ENCODE measurements at places on chromosomes 7 and 10.

DNA sequence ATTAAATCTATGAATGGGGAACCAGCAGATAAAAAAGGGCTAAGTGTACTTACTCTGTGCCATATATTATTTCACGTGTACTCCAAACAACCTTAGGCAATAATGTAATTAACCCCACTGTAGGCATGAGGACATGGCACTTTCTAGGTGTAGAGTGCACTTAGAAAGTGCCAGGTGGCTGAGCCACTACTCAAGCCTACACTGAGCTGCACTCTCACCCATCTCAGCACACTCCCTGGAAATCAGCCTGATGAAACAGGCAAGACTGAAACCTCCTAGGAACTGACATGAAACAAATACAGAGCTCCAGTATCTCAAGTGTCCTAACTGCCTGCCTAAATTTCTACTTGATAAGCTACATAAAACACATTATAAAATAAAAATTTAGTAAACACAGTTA is 147.4 kb downstream of the KMT2E start:
- no peak for DNase-seq

- DNase-seq, result no peak
Measured at GRCh38 chr10:91296471-91296870, 76.0 kb downstream of the PCGF5 start.

DNA sequence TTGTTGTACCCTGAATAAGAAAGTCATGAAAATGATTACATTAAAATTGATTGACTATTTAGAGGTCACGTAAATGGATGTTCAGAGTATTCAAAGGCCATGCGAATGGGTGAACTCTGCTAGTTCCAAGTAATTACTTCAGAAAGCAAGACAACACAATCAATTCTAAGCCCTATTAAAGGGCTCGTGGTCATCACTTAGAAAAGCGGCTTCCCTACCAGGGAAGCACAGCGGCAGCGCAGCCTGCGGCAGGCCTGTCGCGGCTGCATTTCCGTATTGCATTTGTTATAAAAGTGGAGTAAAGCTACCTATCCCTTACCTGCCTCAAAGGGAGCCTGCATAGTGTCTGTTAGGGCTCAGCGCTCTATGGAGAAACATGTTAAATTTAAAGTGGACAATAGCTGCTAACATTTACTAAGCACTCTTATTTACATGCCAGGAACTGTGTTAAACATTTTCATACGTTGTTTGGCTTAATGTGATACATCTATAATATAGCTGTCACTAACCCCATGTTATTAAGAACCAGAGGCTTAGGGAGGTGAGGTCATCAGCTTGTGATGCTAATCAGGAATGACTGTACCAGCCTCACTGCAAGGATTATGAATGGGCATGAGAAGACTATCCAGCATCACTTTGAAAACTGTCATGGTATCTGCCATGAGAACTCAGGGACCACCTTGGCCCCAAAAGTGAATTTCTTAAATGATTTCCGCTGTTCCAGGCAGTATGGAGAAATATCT is 187.5 kb downstream of the CELF2 start:
- DNase-seq, result peak; percentile 58

GRCh38 chr7:2105280-2105679 is 127.5 kb downstream of the MAD1L1 start:
- no peak for DNase-seq

- no peak for DNase-seq
Measured at GRCh38 chr7:32253299-32253698, 183.1 kb upstream of the PDE1C start.

DNA sequence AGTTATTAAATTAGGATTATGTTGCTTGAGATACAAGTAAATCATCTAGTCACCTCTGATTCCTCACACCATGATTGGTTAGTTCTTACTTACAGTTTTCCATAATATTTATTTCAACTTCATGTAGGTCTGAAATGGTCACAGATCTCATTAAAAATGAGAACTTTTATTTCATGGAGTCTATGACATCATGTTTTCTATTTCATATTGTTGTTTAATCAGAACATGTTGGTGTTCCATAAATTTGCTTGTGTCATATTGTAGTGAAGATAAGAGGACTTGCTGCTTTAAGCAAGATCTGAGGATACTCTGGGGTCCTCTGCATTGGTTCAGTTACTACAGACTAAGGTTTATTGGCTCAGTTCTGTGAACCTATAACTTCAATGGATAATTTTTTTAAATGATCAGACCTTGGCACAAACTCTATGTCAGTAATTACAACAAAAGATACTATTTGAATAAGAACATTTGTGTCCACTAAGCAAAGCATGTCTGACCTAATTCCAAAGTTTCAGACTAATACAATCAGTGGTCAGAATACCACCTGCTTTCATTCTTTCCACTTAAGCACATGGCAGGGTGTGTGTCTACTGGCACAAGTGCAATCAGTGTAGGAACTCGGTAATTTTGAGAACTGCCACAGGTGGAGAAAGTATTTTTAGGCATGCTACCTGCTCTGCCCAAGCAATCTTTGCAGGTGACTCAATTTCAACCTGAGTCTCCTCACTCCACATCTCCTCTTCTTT is 68.5 kb downstream of the CCDC71L start:
- no peak for DNase-seq

Measured in inflammatory macrophage treated with lipopolysaccharide for 4 hours (primary cell).